ENCODE measurements at places on chromosomes 3 and 15.

GRCh38 chr15:91348752-91349500 is 248.9 kb downstream of the SV2B start:
- no peak for DNase-seq

GRCh38 chr3:16174026-16174355 is 489 bp upstream of the GALNT15 start:
- no peak for DNase-seq

DNA sequence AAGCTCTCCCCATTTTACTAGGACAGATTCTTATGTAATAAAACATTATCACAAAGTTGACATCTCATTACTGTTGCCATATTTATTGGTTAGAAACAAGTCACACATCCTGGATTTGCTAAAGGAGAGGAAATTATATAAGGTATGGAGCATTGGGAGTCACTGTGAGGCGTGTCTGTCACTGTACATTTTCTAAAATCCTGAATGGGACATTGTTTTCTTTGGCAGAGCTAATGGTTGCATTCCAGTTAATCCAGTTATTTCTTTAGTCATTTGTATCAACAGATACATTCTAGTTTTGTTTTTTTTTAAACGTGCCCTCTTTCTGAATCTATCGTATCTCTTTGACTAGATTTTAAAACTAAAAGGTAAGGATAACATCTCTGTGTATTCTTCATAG is 70.2 kb upstream of the MITF start:
- no peak for DNase-seq

GRCh38 chr3:35737934-35738706 is 98.8 kb downstream of the ARPP21 start:
- no peak for DNase-seq

DNA sequence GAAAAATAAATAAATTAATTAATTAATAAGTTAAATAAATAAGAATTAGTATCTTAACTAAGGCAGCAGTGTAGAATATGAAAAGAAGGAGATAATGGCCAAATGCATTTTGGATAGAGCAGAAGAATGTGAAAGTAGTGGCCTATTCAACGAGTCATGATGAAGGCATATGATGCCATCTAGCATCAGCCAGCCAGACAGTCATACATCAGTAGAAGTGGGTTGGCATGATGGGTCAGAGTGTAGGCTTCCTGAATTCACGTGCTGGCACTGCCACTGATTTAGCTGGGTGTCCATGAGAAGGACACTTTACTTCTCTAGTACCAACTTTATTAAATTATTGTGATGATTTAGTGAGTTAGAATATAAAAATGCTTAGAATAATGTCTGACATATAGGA is 256.1 kb upstream of the ARPP21 start:
- no peak for DNase-seq

- DNase-seq = no peak
These were observed 7.7 kb downstream of the SUCLG2 start for GRCh38 chr3:67646586-67647234.

GRCh38 chr15:34001536-34001935 is 33.2 kb downstream of the CHRM5 start:
- no peak for DNase-seq

DNA sequence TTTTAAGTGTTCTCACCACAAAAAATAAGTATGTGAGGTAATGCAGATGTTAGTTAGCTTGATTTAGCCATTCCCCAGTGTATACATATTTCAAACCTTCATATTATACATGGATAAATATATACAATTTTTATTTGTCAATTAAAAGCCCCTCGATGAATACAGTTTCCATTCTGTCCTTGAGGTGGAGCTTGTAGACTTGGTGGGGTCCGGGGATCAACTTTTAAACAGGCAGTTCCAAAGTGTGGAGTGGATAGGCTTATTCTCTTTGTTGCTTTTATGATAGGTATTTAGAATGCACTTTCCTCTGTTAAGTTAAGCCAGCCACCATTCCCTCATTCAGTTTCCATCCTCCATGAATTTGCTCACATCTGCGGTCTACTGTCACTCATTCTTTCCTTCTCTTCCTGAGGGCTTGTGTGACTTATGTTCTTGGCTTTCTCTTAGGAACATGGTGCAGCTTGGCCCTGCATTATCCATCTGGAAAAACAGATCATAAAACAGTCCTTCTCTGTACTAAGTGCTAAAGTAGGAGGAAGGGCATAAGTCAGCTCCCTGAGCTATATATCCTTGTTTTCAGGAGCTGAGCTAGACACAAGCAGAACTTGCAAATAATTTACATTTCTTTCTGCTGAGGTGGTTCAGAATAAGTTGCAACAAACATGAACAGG is 149.1 kb downstream of the NFKBIZ start:
- DNase-seq = no peak

GRCh38 chr3:162353414-162353813 is 856.8 kb downstream of the OTOL1 start:
- DNase-seq = no peak

DNA sequence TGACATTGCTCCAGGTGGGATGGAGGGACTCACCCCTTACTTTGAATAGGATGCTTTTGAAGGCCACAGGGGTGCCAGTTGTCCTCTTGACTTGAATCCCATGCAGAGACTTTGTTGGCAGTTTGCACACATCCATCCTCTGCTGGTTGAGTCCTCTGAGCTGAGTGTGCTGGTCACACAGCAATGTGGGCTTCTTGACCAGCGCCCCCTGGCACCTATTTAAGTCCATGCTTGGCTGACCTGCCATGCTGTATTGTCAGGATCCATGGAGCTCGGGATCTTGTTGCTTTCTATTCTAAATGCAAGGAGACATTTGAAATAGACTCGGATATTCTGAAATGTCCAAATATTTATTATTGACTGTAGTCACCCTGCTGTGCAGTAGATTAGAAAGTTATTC is 19.8 kb downstream of the RAB7A start:
- DNase-seq = no peak
